ENCODE measurements at places on chromosomes 5 and 9.

- DNase-seq = no peak
Measured at GRCh38 chr5:175671013-175671412, 13.1 kb downstream of the HRH2 start.

DNA sequence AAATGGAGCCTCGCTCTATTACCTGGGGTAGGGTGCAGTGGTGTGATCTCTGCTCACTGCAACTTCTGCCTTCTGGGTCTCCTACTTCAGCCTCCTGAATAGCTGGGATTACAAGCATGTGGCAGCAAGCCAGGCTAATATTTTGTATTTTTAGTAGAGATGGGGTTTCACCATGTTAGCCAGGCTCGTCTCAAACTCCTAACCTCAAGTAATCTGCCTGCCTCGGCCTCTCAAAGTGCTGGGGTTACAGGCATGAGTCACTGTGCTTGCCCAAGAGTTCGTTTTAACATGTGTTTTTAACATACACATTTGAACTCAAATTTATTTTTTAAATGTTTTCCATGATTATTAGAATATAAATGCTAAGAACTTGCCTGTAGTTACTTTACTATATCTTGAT is 34.2 kb downstream of the MARCHF6 start:
- no peak for DNase-seq

DNA sequence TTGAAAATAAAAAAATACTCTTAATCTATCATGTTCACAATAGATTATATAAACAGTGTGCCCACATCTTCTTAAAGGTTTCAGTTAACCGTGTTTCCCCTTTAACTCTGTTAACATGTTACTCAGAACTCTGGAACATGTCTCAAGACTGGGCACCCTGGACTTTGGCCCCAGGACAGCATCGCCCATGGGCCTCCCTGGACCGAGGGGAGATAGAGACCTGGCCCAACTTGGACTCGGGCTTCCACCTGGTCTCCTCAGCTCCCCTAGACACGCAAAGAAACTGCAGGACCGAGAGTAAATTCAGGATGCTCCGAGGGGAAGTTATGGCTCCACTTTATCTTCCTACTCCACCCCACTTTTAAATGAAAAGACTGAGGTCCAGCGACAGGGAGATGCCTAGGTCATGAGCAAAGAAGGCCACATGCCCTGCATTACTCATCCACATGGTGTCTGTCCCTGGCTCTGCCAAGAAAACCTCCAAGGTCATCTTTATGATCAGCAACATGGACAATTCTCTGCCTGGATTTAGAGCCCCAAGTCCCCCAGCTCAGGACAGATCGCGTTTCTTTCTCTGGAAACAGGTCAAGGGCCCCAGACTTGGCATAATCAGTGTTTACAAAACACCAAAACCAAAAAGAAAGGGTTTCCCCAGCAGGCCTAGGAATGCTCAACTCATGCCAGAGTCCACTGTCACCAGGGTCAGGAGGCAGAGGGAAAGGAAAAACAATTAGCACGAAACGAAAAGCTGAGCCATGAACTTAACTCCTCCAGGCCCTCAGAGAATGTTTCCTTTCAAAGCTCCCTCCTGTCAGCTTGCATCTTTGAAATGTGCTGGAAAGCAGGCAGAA is 17.4 kb downstream of the GPX3 start:
- no peak for DNase-seq

DNA sequence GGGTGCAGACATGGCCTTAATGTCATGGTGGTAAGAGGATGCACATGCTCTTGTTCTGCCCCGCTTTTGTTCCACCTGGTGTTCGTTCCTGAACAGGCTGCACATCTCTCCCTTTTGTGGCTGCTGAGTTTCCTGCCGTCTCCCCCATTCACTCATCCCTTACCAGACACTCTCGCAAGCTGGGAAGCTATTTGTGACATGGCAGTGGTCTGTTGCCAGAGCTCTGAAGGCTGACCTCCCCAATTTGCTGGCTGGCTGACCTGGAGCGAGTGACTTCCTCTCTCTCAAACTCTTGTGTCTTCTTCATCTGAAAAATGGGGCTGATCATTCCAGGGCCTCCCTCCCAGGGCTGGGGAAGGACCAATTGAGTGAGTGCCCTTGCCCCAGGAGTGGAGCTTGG is 35.9 kb downstream of the HRH2 start:
- no peak for DNase-seq

- no peak for DNase-seq
Measured at GRCh38 chr9:6405371-6405770, 7.6 kb upstream of the UHRF2 start.

GRCh38 chr5:169083394-169084018 is 217.4 kb downstream of the SLIT3 start:
- DNase-seq = no peak

- DNase-seq = no peak
Measured at GRCh38 chr5:173789031-173789920, 98.9 kb upstream of the CPEB4 start.

DNA sequence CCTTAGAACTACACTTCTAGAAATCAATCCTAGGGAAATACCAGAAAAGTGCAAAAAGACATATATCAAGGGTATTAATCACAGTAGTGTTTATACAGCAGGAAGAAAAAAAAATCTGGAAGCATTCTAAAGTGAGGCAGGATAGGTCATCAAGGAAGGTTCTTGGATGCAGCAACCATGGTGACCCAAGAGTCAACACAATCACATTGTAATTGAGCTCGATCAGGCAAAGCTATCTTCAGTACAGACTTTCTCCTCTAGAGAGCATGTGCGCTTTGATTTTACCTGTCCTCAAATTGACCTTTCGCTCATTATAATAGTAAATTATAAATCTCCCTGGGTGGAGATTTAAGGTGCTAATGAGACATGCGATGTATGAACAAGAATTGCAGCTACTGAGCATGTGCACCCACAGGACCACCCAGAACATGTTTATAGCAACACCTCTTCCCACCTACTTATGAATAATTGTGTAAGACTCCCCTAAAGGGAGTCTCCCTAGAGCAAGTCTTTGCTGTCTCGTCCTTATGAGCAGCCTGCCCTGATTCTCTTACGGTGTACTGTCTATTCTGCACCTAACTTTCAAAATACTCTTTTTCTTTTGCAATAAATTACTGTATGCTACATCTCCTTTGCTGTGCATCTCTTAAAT is 297.7 kb downstream of the ATPSCKMT start:
- DNase-seq = no peak

- DNase-seq = no peak
Measured at GRCh38 chr9:122031776-122032175, 61.3 kb downstream of the TTLL11 start.

GRCh38 chr9:121786543-121786948 is 135.1 kb downstream of the DAB2IP start:
- no peak for DNase-seq

GRCh38 chr5:154479160-154479943 is 1.3 kb upstream of the HAND1 start:
- DNase-seq = no peak

- DNase-seq = no peak
Measured at GRCh38 chr9:32723789-32724325, 59.5 kb upstream of the TMEM215 start.

DNA sequence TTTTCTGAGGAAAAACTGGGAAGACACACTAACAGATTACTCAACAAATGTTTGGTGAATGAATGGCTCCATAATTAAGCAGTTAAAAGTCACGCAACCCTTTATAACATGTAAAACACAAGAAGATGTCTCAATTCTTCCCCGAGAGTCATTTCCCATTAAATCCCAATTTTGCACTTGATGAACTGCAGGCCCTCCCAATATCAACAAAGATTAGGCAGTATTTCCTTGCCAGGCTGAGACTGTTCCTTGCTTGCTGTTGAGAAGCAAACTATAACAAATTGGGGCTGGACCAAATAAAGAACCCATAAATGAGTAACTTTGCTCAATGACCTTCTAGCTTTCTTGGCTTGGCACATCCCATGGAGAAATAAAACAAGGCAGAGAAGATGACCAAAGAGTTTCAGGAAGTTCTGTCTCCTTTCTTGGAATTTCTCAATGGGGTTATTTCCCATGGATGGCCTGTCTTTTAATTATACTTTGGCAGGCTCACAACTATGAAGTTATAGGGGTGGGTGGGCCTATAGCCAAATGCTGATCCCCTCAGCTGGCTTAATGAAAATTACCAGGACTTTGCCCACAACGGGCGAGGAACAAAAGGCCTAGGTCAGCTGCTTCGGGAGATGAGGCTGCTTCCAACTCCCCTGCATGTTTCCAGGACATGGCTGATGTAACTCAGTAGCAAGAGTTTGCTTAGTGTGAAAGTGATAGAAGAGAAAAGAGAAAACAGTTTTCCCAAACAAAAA is 243.1 kb upstream of the RFX3 start:
- DNase-seq = no peak

DNA sequence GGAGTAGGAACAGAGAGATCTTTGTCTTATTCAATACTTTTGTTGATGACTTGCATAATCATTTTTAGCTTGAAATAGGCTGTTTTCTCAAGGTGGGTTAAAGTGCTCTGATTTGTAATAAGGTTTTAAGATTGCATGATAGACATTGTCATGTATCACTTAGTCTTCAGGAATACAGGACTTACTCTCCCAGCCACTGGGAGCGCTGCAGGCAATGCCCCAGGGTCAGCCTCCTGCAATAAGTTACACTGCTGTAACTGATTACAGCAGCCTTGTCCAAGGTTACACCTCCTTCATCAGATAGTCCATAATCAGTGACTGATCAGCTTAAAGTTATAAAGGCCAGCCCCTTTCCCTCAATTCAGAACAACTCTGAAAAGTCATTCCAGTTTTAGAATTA is 218.6 kb downstream of the ESM1 start:
- no peak for DNase-seq

DNA sequence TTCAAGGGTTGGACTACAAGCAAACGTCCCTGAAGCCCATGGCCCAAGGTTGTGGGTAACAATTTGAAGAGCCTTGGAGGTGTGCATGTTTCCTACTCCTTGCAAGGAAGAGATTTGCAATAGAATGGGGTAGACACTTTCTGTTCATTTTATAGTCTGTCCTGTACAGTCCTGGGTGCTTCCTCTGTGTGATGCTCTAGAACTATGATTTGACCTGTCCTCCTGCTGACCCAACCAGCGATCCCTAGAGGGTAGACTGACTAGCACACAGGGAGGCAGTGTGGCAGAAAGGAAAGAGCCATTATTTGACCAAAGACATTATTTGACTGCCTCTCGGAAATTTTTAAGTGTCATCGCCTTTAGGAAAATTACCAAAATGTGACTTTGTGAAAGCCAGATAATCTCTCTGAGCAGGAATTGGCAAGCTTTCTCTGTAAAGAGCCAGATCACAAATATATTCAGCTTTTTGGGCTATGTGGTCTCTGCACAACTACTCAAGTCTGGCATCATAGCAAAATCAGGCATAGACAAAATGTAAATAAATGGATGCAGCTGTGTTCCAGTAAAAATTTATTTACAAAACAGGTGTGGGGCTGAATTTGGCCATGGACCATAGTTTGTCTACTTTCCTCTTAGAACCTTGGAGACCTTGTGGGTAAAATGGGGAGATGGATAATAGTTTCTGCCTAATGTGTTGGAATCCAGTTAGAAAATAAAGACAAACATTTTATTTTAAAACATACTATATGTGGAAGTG is 106.8 kb downstream of the DMRT2 start:
- no peak for DNase-seq

DNA sequence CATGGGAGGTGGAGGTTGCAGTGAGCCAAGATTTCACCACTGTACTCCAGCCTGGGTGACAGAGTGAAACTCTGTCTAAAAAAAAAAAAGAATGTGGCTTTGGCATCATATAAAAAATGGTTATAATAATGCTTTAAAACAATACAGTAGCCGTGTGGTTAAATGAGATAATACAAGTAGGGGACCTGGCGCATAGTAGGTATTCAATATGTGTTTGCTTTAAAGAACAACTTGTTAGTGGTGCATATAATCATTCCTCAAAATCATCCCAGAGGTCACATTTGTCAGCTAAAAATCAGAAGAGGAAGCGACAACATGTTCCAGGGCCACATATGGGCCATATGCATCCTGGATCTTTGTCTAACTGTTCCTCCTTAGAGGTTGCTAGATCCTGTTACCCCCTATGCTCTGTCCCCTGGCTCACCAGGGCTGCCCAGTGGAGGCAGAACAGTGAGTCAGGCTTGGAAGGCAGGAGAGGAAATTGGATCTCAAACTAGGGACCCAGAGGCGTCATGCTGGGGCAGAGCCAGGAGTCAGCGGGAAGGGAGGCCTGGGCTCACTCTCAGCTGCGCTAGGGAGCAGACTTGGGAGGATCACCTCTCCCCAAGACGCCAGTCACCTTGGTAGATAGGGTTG is 27.7 kb downstream of the LHX6 start:
- no peak for DNase-seq

DNA sequence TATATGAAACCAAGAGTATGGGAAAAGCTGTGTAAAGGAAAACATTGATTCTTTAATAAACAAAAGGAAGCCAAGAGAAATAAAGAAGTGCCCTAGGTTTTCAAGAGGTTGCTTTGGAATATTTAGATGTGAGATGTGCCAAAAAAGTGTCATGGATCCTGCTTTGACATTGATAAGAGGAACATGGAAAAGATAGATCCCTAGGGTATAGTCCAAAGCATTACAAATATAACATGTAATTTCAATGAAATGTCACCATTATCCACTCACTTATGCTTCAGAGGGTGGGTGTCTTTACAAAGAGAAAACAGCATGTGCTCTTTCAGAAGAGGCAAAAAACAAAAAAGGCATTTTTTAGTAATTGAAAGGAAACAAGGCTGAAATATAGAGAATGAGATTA is 1196.7 kb downstream of the EFNA5 start:
- no peak for DNase-seq

- no peak for DNase-seq
Measured at GRCh38 chr5:93402451-93402850, 178.6 kb downstream of the NR2F1-AS1 start.

GRCh38 chr9:129458155-129458661 is 162.7 kb downstream of the C9orf50 start:
- DNase-seq = no peak

GRCh38 chr9:1469996-1470395 is 419.8 kb downstream of the DMRT2 start:
- no peak for DNase-seq

DNA sequence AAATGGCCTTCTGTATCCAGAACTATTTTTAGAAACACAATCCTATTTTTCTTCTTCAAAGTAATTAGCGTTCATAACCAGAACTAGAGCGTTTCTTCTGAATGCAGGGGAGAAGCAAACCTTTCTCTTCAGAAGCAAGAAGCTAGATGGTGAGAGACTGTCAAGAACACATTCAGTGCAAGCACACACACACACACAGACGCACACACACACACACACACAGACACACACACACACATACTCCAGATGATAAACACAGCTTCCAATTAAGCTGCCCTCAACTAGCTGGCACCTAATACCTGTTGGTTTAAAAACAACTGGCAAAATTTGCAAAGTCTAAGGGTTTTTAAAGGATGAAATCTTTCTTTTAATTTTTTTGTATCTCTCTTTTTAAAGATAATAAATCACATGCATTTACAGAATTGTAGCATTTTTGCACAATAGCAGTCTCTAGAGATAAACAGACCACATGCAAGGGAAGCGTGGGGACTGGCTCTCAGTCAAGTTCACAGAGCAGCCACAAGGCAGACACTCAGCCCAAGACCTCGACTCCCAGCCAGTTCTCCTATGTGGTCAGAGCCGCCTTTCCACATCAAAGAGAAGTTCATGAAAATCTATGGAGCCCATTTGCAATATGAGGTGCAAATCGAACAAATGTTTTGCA is 138.5 kb downstream of the TTLL11 start:
- DNase-seq = no peak
